ENCODE measurements at places on chromosomes 12 and 14.

DNA sequence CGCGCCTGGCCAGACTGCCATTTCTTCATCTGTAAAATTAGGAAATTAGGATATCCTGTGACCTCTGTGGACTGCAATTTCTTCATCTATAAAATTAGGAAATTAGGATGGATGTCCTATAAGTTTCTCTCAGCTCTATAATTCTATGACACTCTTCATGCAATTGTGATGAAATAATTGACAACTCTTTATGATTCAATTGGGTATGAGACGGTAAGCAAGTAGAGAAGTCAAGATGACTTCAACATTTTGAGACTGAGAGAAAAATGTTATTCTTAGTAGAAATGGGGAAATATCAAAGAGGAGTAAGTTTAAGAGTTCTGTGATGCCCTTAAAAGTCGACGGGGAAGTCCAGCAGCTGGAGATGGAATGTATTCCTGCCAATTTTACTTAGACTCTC is 12.0 kb downstream of the KIAA0586 start:
- DNase-seq, result no peak

- no peak for DNase-seq
Measured at GRCh38 chr12:85468356-85469157, 188.5 kb downstream of the ALX1 start.

DNA sequence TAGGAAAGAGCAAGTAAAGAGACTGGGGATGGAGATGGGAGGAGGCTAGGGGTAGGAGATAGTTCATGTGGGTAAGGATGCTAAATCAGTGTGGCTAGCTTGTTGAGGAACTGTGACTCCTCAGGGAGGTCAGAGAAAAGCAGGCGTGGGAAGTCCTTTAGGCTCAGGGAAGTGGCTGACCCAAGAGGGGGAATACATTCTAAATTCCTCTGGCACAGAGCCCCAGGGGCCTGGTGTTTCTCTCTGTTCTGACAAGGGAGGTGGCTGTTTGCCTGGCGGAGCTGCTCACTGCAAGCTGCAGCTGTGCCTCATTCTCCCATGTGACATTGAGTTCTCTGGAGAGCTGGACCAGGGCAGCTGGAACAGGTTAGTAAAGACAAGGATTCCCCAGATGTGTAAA is 152.2 kb upstream of the SLC38A2 start:
- no peak for DNase-seq

DNA sequence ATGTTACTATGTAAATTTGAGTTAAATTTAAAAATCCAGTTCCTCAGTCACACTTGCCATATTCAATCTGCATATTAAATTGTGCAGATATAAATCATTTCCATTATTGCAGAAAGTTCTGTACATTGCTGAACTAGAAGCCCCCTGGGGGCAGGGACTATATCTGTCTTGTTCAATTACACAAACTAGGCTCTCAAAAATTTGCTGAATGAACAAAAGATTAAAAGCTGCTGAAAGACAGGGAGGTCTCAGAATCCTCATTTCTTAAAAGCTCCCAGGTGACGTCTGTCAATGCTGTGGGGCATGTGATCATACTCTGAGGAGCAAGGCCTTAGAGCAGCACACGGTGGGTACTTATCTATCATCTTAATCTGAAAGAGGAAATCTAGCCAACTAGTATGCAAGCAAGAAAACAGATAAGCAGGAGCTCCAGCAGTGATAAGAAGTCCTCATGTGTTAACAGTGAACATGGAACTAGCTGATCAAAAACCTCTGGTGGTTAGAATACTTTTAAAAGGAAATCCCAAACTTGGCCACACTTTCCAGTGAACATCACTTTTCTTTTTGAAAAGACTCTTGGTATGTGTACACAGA is 60.5 kb downstream of the APPL2 start:
- DNase-seq, result no peak

DNA sequence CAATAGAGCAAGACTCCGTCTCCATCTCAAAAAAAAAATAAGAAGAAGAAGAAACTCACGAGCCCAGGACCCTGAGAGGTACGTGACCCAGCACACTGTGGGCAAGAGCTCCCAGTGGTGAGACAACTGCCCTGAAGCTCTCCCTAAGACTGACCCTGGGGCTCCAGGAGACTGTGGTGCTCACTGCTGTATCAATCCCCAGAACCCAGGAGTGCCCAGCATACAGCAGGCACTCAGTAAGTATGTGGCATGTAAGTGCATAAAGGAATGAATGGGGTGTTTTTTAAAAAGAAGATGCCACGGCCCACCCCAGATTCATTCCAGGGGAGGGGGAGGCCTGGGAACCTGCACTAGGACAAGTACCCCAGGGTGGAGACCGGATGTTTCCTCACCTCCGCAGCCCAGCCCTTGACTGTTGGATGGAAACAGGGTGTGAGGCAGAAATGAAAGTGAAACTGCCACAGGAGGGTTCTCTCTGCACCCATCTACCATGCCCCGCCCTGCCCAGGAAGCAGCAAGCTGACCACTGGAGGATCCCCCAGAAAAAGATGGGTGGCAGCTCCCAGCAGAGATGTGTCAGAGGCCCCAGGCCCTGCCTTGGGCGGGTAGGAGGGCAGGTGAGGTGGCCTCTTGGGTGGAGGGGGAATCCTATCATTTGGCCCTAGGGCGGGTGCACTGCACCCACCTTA is 12.2 kb downstream of the ITPK1 start:
- DNase-seq, result peak; percentile 68

DNA sequence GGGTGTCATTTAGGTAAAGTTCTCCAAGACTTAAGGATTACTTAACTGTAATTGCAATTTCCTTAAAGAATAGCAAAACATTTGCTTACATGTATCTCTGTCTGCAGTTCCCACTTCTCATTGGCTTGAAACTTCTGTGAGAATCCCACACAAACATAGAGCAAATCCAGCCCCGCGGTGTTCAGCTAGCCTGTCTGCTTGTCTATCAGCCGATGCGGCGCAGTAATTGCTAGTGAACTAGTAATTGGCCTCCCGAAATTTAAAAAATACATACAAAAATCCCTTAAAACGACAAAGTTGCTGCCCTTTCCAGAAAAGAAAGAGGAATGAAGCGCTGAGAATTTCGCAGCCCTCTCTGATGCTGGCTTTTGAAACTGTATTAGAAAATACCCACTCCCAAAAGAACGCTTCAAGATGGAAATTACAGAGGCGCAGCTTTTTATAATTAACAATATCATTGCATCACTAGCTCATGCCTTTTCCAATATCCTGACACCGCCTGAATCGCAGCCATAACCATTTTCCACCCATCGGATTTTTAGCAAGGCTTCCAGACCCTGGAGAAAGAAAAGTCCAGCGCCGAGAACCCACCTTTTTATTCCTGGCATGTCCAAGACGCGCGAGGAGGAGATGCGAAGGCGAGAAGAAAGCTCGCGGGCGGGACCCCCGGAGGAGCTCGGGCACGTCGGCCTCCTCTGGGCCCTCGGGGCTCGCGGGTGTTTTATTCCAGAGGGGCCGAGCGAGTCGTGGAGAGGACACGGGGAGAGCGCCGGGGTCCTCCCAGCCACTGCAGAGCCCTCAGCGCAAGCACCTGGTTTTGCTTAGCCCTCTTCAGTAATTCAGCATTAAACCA is 646 bp downstream of the FBLN5 start:
- DNase-seq, result no peak

- no peak for DNase-seq
Measured at GRCh38 chr14:61764342-61765122, 2.3 kb downstream of the SNAPC1 start.

GRCh38 chr12:49043856-49044258 is 16.7 kb downstream of the KMT2D start:
- peak; percentile 75 for DNase-seq

Measured in CD4-positive, alpha-beta T cell treated with Interferon gamma for 1 hour (primary cell).